ENCODE measurements at places on chromosomes 2 and 18.

DNA sequence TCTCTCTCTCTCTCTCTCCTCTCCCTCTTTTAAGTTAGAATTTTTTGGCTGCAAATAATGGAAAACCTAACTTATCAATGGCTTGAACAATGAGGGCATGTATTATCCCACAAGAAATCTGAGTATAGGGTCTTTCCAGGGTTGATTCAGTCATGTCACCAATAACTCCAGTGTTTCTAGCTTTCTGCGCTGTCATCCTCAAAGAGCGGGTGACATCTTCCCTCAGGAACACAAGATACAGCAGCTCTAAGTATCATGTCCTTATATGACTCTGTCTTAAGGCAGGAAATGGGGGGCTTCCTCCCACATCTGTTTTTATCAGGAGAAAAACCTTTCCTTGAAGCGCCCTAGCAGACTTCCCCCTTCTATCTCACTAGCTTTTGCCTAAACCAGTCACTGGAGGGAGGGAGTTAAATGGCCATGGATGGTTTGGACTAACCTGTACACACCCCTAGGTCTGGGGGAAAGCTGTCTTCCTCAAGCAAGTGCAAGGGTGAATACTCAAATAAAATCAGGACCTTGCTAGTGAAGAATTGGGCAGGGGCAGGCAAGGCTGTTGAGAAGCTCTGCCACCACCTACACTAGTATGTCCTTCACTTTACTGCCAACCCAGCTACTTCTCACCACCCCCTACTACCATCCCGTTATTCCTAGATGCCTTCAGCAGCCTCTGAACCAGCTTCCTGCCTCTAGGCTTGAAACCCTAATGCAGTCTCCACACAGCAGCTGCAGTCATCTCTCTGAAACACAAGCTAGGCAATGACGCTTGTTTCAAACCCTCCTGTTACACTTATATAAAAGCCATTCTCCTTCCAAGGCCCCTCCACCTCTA lies 7.5 kb upstream of the TUBA4A start:
- DNase-seq, result no peak

- no peak for DNase-seq
Measured at GRCh38 chr2:188506843-188507242, 215.2 kb downstream of the GULP1 start.

DNA sequence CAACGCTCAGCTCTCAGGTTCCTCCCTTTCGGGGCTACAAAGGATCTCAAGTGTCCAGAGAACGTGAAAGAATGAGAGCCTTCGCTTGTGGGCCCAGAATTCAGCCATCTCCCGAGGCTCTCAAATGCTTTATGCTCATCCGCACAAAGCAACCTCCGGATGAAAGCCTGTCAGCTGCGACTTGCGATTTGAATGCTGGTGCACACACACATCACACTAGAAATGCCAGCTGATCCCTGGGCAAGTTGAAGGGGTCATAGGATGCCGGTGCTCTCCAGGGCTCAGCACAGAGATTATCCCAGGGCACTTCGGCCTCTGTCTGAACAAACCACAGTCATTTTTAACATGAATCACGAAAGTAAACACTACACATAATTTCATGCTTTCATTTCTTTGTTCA lies 141.8 kb upstream of the MYT1L start:
- no peak for DNase-seq

- DNase-seq, result no peak
Measured at GRCh38 chr2:20425884-20426283, 21.0 kb upstream of the RHOB start.
